Fibroblast of skin of back (primary cell): ENCODE measurements at places on chromosomes 6 and 20.

DNA sequence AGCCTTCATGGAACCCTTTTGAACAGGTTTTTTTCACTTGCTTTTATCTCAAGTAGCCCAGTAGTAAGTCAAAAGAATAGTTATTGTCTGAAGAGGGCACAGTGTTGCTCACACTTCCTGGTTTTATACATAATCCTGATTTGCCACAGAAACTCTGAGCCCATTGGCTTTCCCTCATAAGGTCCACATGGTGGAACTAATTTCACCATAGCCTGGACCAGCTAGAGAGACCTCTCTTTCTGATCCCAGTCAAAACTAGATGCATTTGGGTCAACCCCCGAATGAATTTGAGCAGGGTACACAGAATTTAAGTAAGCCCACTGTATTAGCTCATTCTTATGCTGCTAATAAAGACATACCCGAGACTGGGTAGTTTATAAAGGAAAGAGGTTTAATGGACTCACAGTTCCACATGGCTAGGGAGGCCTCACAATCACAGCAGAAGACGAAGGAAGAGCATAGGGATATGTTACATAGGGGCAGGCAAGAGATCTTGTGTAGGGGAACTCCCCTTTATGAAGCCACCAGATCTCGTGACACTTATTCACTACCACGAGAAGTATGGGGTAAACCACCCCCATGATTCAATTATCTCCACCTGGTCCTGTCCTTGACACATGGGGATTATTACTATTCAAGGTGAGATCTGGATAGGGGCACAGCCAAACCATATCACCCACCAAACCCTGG is 6.2 kb downstream of the RWDD2A start:
- no peak for DNase-seq

DNA sequence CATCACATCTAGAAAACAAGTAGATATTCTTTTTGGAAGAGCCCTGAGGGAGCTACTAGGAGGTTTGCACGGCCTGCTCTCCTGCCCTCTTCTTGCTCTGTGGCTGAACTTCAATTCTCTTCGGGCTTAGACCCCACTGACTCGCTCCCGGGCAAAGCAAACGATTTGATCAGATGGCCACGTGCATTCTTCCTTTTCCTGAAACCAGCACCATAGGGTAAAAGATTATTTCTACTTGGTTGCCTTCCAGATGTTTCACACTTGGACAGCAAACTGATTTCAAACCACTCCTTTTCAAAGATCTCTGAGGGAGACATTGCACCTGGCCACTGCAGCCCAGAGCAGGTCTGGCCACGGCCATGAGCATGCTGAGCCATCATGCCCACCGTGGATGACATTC is at the start of gene SLC22A1:
Gene SLC22A1 (plus strand): TSS at position 258 of the 400 bp plus-strand sequence. CDS start 121 bp downstream, at position 379.
- DNase-seq, result no peak

GRCh38 chr20:49521356-49521755 is 38.9 kb upstream of the KCNB1 start:
- no peak for DNase-seq

- DNase-seq, result no peak
These were observed 177.2 kb upstream of the RNF24 start for GRCh38 chr20:4192378-4193068.

DNA sequence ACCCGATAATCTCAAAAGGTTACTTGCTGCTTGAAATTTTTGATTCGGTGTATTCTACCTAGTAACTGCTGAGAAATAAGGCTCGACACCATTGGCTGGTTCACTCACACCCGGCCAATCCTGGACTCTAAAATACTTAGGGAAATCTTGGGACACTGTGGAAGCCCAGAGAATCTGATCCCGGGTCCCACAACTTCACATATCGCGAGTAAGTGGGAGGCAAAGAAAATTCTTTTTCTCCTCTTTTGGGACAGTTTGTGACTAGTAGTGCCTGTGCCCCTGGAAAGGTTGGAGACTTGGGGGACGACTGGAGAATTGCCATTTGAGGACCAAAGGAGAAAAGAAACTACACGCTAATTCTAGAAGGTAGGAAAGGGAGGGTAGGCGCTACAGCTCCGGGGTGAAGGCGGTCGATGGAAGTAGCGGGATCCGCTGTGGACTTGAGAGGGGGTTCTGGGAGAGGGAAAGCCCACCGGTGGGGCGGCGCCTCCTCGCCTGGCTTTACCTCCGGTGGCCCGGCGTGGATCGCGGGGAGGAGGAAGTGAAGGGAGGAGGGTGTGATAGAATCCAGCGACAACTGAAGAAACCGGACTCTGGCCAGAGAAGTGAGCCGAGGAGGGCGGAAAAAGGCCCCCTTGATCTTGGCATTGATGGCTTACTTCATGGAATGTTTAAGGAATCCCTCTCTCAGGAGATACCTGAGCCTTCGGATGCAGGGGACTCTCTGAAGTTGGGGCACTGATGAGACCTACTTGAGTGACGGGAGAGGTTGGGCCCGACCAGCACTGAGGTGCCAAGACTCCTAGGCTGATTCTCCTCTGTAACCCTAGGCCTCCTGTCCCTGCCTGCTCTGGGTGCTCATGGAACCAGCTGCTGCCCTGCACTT is 18.8 kb upstream of the BTN3A3 start:
- peak; percentile 95 for DNase-seq

GRCh38 chr6:32069878-32070515 is 31.8 kb downstream of the CYP21A2 start:
- DNase-seq, result no peak

- DNase-seq, result no peak
These were observed 66.6 kb downstream of the BMP7 start for GRCh38 chr20:57199656-57200405.

DNA sequence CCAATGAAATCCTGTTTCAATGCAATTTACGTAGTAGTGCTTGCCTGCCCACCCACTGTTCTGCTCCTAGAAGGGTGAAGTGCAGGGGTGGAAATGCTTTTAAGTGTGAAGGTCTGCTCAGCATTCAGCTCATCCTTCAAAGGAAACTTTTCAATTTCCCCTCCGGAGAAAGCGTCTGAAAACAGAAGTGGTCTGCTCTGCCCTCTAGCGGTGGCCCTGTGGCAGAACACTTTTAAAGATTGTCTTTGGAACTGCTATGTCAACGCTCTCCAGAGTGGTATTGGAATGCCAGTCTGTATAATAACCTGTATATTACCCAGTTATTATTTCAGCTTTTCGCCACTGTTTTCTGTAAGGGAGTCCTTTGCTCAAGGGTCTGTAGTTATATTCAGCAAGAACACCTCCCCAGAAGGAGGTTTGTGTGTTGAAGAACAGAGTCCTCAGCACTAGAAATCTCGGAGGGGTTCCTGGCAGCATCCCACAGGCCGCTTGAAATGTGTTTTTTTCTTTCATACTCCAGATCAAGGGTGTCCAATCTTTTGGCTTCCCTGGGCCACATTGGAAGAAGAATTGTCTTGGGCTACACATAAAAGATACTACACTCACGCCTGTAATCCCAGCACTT is 63.1 kb upstream of the KLHL31 start:
- DNase-seq, result peak; percentile 50

DNA sequence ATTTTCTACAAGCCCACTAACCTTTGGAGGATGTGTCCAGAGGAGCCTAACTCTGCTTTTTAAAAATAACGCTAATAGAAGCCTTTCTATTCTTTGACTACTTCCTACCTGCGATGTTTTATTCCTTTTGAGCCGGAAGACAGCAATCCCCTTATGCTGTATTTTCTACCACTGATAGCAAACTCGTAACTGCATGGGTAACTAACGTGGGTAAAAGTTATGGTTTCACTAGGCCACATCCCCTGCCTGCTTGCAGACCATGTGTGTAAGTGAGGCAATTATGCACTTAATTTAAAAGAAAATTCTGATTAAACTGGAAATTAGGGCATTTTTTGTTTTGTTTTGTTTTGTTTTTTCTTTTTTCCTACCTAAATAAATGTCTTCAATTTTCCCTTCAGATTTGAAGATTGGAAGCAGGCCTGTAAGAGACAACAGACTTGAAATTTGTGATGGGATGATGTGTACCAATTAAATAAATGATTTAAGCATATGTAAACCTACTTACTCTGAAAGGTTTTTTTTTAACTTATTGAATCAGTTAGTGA is 931 bp downstream of the UFL1 start:
- peak; percentile 6 for DNase-seq

GRCh38 chr6:48985025-48985424 is 478.0 kb downstream of the MMUT start:
- DNase-seq, result peak; percentile 4
